Stimulated activated CD8-positive, alpha-beta memory T cell treated with anti-CD3 and anti-CD28 coated beads, Interleukin-12 subunit alpha, Interleukin-12 subunit beta, amount 100 ng/mL, for 4 hours (primary cell): ENCODE measurements at places on chromosomes 11 and 22.

DNA sequence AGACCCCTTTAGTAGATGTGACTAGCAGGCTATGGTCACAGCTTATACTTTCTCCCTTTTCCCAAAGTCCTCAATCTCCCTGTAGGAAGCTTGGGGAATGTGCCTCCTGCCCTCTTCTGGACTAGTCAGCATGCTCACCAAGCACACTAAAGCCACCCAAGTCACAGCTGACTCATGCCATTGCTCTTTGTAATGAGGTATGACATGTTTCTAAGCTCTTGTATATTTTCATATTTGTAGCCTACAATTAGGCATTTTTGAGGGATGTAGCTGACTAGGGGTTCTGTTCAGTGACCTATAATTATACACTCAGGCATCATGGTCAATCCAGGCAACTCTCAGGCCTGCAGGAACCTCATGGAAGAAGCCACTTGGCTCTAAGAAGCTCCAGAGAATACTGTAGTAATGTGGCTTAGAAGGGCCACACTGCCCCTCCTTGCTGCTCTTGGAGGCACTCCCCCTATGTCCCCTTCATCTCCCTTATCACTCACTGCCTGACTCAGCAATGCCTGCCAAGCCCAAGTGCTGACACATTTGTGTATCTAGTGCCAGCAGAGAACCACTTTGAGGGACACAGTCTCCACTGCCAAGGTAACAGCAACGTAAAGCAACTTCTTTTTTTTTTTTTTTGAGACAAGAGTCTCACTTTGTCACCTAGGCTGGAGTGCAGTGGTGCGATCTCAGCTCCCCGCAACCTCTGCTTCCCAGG lies 86.2 kb downstream of the RPL27A start:
- DNase-seq: no peak

DNA sequence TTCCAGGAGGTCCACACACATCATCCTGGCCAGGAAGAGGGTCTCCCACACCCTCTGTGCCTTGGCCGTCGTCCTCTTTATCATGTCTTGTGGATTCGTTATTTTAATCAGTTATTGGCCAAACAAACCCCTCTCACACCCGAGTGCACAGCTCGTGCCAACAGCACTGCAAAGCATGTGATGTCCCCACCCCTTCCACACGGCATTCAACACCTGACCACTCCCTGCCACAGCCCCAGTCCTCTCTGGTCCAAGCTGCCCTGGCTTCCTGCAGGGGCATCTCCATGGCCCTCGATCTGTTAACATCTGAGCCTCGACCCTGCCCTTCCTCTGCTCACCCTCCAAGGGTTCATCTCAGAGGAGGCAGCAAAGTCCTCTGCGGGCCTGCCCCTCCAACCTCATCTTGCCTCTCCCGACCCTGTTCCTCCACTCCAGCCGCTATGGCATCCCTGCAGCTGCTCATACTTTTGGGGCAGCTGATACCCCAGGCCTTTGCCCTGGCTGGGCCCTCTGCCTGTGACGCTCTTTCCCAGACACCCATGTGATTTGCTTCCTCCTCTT lies 14.0 kb downstream of the MYEOV start:
- no peak for DNase-seq

DNA sequence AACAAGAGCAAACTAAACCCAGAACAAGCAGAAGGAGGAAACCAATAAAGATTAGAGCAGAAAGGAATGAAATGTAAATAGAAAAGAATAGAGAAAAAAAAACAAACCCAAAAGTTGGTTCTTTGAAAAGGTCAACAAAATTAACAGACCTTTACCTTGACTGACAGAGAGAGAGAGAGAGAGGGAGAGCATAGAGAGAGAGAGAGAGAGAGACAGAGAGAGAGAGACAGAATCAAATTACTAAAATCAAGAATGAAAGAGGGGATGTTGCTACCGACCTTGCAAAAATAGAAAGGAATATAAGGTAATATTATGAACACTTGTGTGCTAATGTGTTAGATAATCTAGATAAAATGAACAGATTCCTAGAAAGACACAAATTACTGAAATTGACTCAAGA lies 22.6 kb upstream of the AMPD3 start:
- no peak for DNase-seq

- DNase-seq: no peak
Observed at GRCh38 chr11:34488855-34489557, 24.6 kb downstream of the ELF5 start.

GRCh38 chr11:77821349-77821851 lies 456 bp downstream of the AAMDC start:
- no peak for DNase-seq

- DNase-seq: no peak
Observed at GRCh38 chr11:36278531-36279282, 10.5 kb downstream of the COMMD9 start.

- no peak for DNase-seq
Observed at GRCh38 chr11:65609665-65610064, 4.4 kb downstream of the MAP3K11 start.

- no peak for DNase-seq
Observed at GRCh38 chr22:20494978-20495860, at the start of gene KLHL22. Gene KLHL22, minus strand, starts transcription at chr22:20495795. Its CDS starts 6,584 bp downstream, at chr22:20489211.

DNA sequence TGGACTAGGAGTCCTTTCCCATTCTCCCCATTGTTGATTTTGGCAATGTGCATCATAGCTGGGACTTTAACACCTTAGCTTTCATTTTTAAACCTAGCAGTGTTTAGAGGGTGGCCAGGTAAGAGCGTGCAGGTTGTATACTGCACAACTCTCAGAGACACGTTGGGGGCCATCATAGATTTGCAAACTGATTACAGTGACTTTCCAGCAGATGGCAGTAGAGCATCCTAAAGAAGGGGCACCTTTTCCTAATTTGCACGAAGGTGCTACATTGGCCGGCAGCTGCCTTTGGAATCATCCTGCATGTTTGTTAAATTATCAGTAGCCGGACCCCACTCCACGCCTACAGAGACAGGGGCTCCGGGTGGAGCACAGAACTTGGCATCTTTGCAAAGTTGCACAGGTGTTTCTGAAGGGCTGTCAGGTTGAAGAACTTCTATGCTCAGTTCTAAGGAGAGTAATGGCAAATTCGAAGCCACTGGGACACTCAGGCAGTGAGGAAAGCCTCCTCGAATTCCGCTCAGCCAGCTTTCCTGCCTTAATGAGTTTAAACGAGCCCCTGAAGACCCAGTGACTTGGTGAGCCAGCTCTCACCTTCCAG lies 7.7 kb downstream of the LHFPL7 start:
- no peak for DNase-seq

DNA sequence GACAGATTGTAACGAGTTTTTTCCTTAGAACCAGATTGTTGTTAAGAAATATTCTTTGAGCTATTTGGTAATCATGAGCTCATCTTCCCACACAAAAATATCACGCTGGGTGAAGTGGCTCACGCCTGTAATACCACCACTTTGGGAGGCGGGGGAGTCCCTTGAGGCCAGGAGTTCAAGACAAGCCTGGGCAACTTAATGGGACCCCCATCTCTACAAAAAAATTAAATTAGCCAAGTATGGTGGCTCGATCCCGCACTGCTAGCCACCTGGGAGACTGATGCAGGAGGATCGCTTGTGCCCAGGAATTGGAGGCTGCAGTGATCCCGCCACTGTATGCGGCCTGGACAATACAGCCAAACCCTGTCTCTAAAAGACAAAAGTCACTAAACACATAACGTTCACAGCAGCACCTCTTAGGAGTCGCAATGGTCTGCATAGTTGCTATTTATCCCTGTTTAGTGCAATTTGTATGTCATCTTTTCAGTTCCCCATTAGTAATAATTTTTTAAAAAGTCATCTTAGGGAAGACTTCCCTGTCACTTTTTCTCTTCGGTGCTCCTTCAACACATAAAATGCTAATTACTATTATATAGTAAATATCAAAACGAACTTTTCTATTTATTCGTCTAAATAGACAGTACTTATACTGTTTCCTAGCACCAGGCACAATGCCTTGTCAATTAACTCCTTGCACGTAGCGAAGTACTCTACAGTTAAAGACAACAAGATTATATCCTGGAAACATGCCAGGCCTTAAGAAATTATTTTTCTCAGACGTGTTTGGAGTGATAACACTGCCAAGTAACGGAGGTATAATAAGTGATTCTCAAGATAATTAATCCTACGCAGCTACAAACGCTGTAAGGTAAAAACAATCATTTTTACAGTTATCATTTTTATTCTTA lies 1.1 kb downstream of the ST13 start:
- no peak for DNase-seq

- DNase-seq: no peak
Observed at GRCh38 chr11:33379947-33380346, 122.8 kb downstream of the HIPK3 start.

DNA sequence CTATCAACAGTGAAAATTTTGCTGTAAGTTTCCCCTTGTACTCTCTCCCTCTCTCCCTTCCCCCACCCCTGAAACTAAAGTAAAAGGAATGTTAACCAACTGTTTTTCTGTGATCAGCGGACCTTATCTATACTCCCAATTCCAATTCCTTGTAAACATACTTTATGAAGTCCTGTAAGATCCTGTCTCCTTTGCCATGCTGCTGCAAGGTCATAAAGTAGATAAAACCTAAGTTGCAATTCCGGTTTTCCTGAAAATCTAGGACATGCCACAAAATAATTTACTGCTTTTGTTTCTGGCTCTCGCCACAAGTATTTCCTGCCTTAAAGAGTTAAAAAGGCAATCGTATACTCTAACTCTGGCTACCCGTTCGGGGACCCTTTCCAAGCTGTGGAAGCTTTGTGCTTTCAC lies 1469.0 kb downstream of the LRRC4C start:
- no peak for DNase-seq

- no peak for DNase-seq
Observed at GRCh38 chr11:111000400-111001080, 245.0 kb upstream of the POU2AF2 start.

DNA sequence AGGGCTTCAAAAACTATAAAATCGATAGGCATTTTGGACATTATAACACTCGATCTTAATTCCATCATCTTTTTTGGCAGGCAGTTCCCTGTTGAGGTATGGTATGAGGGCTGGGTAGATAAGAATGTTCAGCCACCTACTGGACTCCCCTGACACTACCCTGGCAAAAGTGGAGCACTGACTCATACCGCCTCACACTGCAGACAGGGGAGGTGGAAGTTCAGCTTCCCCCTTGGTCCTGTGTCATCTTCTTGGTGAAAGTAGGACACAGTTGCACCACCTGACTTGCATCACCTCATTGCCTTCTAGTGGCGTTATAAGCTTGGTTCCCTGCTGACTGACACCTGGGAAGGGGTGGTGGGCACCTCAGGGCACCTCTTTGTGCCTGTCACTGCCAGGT lies 30.4 kb downstream of the PAAF1 start:
- DNase-seq: no peak

- DNase-seq: no peak
Observed at GRCh38 chr11:119651802-119652584, 77.0 kb downstream of the NECTIN1 start.

GRCh38 chr11:62439785-62440602 lies 21.2 kb downstream of the SCGB1A1 start:
- DNase-seq: no peak

DNA sequence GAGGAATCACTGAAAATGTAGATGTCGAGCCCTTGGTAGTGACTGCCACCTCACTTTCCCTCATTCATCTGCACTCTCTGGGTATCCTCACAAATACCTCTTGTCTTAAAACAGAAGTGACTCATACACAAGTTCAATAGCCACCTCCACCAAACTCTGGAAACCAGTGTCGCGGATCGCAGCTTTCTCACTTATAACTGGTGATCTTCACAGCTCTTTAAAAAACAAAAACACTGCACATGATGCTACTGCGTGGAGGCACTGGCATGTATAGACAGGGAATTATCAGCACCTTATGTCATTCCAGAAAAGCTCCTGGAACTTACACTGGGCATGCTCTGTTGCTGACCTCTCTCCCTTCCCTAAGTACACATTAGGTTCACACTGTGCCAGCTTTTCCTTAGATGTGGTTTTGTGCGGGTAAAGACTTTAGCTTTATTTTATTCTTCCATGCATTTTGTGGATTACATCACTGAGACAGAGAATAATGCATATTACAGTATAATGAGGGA lies 425.5 kb upstream of the CADM1 start:
- DNase-seq: no peak

DNA sequence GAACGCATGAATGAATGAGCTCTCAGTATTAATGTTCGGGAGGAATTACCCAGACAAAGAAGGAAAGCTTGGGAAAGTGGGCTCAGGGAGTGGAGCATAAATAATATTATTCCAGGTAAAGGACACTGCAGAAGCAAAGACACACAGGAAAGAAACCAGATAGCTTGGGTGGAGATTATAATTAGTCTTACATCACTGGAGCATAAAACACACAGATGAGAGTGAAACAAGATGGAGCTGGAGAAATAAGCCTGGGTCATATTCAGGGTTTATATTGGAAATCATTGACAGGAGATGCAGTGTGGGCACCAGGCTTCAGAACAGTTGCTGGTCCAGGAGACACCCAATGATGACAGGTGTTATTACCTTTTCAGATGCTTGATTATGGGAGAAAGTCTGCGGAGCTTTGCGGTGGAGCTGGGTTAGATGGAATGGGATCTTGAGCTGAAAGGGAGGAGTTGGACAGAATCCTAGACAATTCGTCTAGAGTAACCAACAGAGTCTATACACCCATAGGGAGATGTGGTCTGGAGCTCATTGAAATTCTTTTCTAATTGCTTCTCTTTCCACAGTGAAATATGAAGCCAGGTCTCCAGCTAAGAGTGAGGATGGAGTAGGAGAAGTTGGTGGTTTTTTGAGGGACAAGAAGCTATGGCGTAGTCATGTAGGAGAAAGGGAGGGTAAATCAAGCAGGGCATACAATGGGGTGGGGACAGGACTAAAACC lies 227.2 kb downstream of the FAM76B start:
- DNase-seq: no peak

DNA sequence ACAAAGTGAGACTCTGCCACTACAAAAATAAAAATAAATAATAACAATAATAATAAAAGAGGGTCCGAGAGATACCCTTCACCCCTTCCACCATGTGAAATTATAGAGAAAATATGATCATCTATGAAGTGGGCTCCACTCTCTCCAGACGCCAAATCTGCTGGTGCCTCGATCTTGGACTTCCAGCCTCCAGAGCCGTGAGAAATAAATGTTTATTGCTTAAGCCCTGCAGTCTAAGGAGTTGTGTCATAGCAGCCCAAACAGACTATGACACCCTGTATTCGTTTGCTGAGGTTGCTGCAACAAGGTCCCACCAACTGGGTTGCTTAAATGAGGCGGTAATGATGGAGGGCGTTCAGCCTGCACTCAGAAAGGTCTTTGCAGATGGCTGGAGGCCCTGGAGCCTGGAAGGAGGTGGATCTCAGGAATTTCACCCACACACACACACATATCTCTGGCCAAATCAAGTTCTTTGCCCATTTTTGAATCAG lies 7.6 kb upstream of the SEPTIN5 start:
- no peak for DNase-seq

- no peak for DNase-seq
Observed at GRCh38 chr11:75558939-75559843, 2.9 kb upstream of the SERPINH1 start.
